Fibroblast of skin of back (primary cell): ENCODE measurements at places on chromosomes 13 and 19.
A peak's percentile ranks its signal among the peaks of the same experiment; 100 is the strongest.

GRCh38 chr13:100668408-100668807 lies 6.2 kb downstream of the TMTC4 start:
- DNase-seq: no peak

DNA sequence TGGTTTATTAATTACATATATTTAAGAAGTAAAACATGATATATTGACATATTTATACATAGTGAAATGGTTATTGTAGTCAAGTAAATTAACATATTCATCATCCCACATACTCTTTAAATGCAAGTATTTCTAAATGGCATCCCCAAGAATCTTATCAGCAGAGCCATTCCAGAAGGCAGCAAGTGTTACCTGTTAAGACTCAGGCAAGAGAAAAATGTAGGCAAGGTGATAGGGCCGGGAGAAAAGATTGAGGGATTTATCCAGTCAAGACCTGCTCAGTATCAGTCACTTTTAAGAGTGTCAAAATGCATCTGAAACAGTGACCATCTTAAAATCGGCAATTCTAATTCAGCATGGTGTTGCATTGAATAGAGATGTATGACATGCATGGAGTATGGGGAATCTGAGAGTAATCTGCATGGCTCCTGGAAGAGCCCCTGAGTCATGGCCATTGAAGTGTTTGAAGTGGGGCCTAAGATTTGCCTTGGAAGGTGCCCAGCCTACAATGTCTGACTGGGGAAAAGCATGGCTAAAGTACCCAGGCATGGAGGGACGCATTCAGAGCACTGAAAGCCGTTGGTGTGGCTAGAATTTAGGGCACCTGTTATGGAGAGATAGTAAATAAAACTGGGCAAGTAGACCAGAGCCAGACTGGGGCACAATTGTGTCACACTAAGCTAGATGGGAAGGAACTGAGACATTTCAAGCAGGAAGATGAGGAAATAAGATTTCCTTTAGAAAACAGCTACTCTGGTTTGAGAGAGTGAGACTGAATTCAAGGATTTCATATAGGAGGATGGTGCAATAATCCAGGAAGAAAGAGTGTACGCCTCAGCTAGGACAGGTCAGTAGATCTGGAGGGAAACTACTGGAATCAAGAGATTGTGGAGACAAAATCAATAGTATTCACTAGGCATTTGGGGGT lies 25.0 kb upstream of the C1QTNF9B start:
- peak; percentile 21 for DNase-seq

GRCh38 chr13:58893396-58893795 lies 1261.9 kb downstream of the PCDH17 start:
- DNase-seq: no peak

GRCh38 chr19:30792561-30793505 lies 420.6 kb downstream of the ZNF536 start:
- no peak for DNase-seq

GRCh38 chr19:12791345-12792050 lies at the start of gene JUNB:
Gene JUNB, plus strand, starts transcription at chr19:12791486. Its CDS starts 286 bp downstream, at chr19:12791772.
- peak; percentile 96 for DNase-seq

DNA sequence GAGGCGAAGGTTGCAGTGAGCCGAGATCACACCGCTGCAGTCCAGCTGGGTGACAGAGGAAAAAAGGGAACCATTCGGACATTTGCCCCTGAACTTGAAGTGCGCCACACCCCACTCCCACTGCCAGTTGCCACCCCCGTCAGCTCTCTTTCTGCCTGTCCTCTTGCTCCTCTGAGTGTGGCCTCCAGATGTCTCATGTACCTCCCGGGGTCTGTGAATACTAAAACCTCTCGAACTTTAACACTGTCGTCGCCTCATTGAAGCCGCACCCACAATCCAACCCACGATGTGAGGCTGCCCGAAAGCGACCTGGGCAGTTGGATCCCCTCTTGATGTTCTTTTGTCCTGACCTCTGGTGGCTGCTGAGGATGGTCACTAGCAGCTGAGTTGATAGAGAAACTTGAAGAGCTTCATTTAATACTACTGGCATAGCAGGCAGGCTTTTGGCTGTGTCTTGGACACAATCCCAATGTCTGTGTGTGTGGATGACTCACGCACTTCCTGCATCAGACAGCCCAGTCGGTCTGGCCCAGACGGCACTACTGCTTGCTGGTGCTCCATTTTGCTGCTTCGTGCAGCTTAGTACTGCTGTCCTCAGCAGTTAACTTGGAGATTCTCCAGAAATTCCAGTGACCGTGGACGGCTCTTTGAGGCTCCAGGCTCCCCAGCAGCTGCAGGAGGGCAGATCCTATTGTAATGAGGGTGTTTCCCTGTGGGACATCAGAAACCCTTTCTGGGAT lies 4.2 kb downstream of the FPR3 start:
- DNase-seq: peak; percentile 95
